ENCODE measurements at places on chromosomes 5 and 9.

- no peak for DNase-seq
These were observed 61.8 kb downstream of the CYFIP2 start for GRCh38 chr5:157327771-157328170.

GRCh38 chr5:67004730-67005350 lies 191.8 kb downstream of the CD180 start:
- DNase-seq: no peak

GRCh38 chr5:121698690-121699089 lies 153.0 kb upstream of the FTMT start:
- no peak for DNase-seq

DNA sequence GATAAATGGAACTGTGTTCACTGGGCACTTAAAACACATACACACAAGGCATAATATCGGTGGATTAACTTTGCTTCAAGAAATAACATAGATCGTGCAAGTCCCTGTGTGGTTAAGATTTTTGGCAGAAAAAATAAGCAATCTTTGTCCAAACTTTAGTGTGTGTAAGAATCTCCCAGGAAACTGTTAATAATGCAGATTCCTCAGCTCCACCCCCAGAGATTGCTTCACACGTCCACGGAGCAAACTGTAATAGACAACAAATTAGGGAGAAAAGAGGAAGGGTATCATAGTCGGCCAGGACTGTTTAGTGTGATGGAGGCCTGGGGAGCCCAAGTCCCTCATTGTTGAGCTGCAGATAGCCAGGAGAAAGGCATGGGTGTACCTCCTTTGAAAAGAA lies 84.8 kb downstream of the PJA2 start:
- no peak for DNase-seq

DNA sequence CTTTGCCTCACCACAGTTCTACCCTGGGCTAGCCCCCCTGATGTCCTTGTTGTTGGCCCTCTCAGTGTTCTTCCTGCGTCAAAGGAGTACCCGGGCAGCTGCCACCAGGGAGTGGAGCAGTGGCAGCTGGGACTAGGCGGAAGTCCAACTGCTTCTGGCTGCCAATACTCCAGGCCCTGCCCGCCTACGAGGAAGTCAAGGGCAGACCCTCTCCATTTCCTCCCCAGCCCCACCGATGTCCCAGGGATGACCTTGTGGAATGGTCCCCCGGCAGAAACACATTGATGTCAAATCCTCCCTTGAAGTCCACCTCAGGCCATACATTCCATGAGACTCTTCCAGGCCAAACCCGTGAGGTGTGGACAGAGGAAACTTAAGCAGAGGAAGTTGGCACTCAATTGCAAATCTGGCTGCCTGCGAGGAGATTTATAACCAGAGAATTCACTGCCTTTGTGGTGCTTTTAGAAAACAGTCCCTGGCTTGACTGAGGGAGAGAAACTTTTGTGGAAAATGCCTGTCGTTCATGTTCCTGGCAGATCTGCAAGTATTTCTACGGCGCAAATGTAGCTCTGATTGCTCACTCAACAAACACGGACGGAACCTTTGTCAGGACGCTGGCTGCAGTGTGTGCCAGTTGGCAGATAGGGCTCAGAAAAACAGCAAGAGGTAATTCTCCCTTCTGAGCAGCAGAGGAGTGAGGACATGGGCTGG lies 339.7 kb downstream of the RAB3C start:
- DNase-seq: no peak

DNA sequence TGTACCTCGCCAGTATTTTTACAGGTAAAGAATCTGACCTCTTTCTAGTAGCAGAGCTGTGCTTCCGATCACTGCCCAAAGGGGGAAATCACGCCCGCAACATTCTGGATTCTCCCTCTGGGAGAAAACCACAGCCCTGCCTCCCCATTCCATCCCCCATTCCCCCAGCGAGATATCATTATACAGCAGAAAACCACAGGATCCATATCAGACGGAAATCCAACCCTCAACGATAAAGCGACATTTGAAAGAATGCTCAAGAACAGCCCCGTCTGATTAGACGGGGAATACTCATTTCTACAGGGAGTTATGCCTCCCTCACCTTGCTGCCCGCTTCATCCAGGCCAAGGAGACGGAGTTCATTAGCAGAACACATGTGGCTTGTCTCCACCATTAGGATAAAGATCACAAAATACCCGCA lies 172.8 kb downstream of the COL23A1 start:
- no peak for DNase-seq

GRCh38 chr9:37146410-37146809 lies 26.0 kb downstream of the ZCCHC7 start:
- no peak for DNase-seq

- DNase-seq: no peak
These were observed 27.9 kb upstream of the GALNT10 start for GRCh38 chr5:154162539-154163151.

- DNase-seq: no peak
These were observed 58.9 kb downstream of the NDFIP1 start for GRCh38 chr5:142167458-142167857.

- no peak for DNase-seq
These were observed 1196.7 kb downstream of the EFNA5 start for GRCh38 chr5:106474066-106474465.

DNA sequence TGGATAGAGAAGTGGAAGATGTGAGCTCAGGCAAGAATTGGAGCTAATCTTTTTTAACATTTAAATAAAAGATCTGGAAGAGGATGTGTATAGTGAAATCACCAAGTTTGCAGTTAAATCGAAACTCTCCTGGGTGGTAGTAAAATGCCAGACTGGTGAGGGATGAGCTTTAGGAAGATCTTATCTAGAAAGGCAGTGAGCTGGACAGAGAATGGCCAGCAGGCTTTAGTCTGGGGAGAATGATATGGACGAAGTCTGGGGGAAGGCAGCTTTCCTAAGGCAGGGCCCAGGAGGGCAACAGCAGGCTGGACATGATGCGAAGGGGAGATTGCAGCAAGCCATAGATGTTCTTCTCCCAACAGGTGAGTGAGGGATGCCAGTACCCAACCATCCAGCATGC lies 25.6 kb downstream of the UNC5A start:
- no peak for DNase-seq

- DNase-seq: no peak
These were observed 35.0 kb upstream of the DMAC1 start for GRCh38 chr9:7834531-7834930.

GRCh38 chr5:94544031-94544650 lies 74.3 kb downstream of the KIAA0825 start:
- DNase-seq: no peak

DNA sequence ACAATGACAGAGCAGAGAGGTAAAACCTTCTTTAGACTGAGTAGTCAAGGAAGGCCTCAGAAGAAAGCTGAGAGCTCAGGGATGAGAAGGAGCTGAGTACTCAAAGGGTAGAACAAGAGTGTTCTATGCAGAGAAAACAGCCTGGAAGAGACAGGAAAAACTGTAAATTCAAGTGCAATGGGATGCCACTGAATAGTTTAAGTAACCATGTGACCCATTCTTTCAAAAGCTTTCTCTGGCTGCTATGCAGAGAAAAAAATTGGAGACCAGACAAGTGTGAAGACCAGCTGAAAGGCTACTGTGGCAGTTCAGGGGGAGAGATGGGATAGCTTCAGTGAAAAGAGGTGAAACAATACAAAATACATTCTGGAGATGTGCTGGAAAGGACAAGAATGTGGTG lies 61.3 kb upstream of the RNF38 start:
- no peak for DNase-seq

DNA sequence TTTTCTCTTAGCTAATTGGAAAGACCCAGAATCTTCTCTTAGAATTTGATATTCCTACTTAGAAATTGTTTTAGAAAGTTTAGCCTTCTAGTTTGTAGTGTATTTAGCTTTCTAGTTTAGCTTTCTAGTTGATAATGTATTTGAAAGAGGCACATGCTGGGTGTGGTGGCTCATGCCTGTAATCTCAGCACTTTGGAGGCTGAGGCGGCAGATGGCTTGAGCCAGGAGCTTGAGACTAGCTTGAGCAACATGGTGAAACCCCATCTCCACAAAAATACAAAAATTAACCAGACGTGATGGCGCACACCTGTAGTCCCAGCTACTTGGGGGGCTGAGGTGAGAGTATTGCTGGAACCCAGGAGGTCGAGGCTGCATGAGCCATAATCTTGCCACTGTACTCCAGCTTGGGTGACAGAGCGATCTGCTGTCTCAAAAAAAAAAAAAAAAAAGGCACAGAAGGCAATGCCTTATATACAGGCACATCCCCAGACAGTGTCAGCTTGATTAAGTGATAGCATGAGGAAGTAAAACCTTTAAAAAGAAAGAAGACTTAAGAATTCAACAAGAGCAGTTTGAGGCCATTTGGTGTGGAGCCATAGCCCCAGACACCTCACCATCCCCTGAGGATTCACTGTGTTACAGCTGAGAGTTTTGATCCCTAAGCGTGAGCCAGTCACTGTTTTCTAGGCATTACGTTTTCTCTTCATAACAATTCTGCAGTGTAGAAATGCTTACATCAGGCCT lies 34.6 kb downstream of the ZSWIM6 start:
- DNase-seq: no peak

DNA sequence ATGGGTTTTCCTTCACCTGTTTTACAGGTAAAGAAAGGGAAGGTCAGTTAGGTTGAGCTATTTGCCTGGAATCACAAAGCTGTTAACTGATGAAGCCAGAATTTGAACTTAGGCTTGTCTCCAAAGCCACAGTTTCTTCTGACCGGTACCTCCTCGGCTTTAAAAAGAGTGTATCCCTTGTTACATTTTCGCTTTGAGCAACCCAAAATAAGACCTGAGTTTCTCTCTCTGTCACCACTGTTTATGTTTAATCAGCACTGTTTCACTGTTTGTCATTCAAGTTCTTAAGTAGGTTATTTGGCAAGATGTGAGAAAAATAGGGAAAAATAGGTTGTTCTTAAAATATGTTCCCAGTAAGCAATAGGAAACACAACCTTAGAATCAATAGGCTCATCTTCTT lies 84.6 kb downstream of the VCAN start:
- no peak for DNase-seq

DNA sequence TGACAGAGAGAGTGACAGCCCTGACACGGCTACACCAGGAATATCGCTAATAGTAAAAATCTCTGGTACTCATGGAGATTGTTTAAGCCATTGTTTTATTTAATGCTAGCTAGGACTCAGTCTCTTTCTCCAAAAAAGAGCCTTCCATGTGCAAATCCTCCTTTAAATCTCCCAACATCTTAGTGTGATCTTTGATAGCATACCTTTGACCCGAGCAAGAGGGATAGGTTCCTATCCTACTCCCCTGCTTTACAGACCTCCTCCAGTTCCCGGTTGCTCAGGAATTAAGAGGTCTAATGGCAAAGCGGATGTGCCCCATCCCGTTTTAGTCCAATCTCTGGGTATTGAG lies 663 bp upstream of the FRMD3 start:
- no peak for DNase-seq

- DNase-seq: no peak
These were observed 87.5 kb upstream of the SSBP2 start for GRCh38 chr5:81838307-81838906.

- DNase-seq: no peak
These were observed 266.7 kb downstream of the CSNK1G3 start for GRCh38 chr5:123778641-123779040.

DNA sequence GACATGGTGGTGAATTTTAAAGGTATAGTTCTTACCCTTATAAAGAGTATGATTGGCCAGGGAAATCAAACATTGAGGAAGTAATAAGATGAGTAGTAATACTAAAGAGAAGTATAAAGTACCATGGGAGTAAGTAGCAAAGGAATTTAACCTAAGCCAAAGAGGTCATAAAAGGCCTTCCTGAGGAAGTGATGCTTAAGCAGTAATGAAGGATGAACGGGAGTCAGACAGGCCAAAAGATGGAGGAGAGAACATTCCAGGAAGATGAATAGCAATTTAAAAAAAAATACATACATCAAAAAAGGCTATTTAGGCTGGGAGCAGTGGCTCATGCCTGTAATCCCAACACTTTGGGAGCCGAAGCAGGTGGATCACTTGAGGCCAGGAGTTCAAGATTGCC lies 29.0 kb downstream of the KLHL3 start:
- DNase-seq: no peak

GRCh38 chr9:89541798-89542197 lies 43.9 kb upstream of the SEMA4D start:
- no peak for DNase-seq

DNA sequence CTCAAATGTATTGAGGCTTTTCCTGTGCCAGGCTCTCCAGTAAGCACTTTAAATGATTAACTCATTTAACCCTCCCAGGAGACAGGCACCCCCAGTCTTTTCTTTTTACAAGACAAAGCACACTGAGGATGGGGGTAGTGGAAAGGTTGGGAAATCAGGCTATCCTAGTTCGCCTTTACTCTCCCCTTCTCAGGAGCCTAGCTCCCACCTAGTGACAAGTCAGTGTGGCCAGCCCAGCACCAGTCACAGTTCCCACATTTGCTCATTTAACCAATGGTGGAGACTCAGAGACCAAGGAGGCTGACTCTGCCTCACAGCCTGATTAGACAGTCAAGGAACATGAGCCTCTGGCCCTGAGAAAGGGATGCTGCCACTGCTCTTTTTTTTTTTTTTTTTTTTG lies 3.5 kb downstream of the ALDH7A1 start:
- no peak for DNase-seq

- DNase-seq: no peak
These were observed 13.3 kb upstream of the HSDL2 start for GRCh38 chr9:112366591-112366990.

DNA sequence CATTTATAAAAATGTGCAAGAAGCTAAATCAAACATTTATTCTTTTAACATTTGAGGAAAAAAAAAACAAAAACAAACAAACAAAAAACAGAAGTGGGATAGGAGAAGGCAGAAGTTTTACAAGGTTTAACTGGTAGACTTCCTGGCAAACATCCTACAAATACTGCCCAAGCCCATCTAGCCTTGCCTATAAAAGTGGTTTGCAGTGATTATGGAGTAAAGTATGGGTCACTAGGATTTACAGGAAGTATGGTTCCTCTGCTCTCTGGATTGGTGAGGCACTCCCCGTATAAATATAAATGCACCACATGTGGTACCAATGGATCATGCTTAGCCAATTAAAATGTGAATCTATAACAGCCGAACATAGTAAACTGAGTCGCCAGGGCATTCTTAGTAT lies 291.9 kb downstream of the EDIL3 start:
- DNase-seq: no peak

DNA sequence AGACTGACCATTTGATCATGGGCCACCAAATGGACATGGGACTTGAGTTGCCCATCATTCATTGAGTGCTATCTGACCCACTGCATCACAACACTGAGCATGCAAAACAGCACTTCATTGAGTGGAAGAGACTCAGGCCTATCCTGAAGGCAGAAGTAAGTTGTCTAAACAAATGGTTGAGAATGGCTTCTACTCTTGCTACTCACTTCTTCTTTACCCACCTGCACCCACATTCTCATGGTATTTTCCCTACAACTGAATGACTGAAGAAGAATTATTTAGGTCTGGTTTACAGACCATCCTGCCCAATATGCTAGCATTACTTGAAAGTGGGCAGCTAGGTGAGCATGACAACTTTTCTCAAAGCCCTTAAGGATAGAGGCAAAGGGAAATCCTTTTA lies 41.0 kb upstream of the PIP5K1B start:
- DNase-seq: no peak

Measured in activated CD4-positive, alpha-beta T cell treated with anti-CD3 and anti-CD28 coated beads for 24 hours (primary cell).